Thoracic aorta (tissue), 2 donors: ENCODE measurements at places on chromosomes 6 and 20. TPM values are rescaled to one million over a fixed set of nuclear protein-coding genes. Genes with fewer than 3 reads are reported as not detected.

Gene PCNA
- 39.7 TPM for total RNA-seq

Gene MUC22
- not detected for total RNA-seq

Gene EFCAB8
- 1.5 TPM for total RNA-seq

Gene FAM217A
- total RNA-seq: not detected

Gene HUS1B
- total RNA-seq: 0.71 TPM

Gene PROCR
- total RNA-seq: 66.9 TPM

Gene PTK6
- total RNA-seq: not detected

DNA sequence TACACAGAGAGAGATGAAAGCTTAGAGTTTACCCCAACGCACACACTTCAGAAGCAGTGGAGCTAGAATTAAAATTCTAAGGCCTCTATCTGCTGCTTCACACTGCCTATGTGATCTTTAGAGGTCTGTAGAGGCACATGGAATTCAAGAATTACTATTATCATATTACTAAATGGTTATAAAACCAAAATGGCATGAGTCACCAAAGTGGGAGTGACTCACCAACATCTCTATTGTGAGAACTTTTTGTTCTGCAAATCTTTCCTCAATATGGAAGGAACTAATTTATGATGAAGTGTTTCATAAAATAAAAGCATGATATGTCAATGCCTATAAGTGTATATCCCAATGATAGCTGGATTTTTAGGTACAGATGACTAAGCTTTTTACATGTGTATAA, 28.5 kb upstream of the TMEM244 start:
- DNase-seq: no peak

- peak; percentile 63 for DNase-seq
Measured at GRCh38 chr6:90369024-90369519, 72.4 kb upstream of the BACH2 start.

- DNase-seq: no peak
Measured at GRCh38 chr6:9851541-9852380, 563.1 kb downstream of the TFAP2A start.

DNA sequence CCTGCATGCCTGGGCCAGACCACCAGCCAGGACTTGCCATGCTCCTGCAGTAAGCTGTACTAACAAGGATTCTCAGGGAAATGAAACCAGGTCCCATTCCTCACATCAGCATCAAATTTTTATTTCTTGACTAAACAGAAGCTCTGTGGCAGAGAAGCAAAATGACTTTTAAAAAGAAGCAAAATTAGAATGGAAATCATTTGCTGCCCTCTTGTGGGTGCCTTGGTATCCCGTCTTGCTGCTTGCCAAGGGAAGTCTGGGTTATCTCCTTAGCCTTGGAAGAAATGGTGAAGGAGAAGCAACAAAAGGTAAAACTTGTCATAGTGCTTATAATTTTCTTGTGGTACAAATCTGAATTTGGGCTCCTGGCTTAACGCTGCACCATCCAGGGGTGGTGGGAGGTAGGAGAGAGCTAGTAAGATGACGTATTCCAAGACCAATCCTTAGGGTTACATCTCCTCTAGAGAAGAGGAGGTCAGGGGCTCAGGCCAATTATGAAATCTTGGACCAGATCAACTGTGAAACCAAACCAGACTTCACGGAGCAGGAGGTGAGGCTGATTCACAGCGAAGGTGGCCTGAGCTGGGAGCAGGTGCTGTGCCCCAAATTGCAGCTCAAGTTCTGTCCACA, 107.5 kb downstream of the FAXC start:
- no peak for DNase-seq

GRCh38 chr6:163427498-163428254, 13.2 kb downstream of the QKI start:
- DNase-seq: no peak

- no peak for DNase-seq
Measured at GRCh38 chr6:157283330-157283898, 39.9 kb downstream of the TMEM242 start.

DNA sequence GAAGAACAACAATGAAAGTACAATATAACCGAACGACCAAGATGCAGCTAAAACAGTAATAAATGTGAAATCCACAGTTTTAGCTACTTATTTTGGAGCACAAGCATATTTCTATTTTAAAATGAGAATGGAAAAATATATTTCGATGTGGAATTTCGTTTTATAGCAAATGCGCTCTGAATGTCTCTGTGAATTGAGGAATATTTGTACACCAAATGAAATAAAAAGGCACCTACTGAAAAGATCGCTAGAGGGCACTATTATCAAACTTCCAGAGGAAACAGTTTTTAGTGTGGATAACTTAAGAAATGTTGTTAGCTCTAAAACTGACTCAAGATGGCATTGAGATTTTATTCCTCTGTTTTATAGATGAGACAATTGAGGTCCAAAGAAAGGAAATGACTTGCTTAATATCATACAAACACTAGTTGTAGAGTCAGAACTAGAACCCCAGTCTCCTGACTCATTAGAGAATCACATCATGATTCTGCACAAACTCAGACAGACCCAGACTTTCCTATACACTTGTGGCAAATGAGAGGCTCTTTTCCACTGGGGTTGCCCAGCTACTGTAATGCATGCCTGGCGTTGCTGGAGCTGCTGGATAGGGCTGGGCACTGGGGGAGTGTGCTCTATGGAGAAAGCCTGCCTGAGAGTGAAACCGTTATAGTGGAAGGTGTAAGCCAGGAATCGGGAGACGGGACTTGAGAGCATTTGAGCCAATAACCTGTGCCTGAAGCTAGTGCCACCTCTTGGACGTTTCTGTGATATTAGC, 51.9 kb downstream of the GCLC start:
- no peak for DNase-seq

DNA sequence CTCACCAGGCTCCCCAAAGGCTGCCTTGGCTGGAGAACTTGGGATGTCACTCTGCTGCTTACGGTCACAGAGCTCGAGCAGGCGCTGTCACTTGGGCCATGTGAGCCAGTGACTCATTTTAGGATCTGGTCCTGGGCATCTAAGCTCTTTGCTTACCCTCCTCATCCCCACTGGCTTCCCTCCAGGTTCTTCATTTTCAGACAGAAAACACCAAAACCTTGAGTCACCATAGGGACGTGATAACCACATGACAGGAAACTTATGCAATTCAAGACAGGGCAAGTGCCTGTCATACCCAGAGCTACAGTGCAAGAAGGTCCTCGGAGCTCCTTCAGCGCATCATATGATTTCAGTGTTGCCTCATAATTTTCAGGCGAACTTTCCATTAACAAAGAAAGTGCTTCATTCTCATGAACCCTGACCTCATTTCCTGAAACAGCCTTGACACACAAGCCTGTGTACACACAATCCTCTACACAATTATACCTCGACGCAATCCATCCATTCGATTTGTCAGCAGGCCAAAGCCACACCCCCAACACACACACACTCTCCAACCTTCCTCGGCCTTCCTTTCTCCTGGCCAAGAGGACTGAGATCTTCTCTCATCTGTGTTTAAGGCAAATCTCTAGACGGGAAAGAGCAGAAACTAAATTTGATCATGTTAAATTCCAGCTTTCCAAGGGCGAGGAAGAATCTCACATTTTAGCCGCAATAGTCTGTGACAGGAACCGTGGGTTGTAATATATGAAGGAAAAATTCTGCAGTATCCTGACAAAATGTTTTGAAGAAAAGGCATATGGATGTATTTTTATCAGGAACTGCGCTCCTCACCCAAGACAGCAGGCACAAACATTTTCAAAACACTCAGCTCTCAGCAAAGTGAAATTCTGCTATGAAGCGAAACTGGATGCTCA, 25.3 kb downstream of the TBC1D7 start:
- DNase-seq: peak; percentile 49

DNA sequence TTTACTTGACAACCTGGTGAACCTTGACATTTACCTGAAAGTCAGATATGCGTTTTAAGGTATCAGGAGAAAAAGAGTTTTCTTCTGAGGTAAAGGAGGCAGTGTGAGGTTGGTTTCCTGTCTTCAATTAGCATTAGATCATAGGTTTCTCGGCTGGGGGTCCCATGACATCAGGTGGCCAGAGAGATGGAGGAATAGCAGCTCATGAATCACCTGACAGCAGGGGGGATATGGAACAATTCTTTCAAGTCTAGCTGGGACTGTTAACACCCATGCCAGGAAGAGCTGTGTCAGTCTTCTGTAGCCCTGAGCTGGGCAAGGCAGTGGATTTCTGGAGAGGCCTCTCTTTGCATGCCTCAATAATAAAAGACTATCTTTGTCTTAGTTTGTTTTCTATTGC, 108.0 kb upstream of the TMEM170B start:
- DNase-seq: no peak

DNA sequence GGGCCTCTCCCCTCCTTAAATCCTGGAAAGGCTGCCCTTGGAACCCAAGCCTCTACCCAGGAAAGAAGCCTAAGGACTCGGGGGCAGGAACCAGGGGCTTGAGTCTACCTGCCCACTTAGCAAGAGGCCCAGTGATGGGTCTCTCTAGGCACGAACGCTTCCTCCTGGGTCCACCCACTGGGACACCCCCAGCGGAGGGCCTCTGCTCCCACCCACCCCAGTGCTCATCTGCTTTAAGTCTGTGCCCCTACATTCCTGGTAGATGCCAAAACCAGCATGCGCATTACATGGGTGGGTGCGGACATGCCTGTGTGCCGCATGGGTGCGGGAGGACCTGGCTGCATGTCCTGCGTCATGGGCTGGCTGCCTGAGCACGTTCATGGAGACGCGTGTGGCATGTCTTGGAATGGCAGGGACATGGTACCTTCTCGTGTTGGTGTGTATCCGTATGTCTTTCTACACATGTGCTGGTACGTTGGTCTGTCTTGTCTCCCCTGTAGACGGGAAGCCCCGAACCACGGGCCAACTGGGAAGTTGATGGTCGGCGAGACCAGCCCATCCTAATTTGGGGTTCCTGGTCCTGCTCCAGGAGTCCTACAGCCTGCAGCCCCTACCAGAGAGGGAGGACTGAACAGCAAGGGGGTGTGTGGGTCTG, 29.3 kb downstream of the SNPH start:
- DNase-seq: no peak

DNA sequence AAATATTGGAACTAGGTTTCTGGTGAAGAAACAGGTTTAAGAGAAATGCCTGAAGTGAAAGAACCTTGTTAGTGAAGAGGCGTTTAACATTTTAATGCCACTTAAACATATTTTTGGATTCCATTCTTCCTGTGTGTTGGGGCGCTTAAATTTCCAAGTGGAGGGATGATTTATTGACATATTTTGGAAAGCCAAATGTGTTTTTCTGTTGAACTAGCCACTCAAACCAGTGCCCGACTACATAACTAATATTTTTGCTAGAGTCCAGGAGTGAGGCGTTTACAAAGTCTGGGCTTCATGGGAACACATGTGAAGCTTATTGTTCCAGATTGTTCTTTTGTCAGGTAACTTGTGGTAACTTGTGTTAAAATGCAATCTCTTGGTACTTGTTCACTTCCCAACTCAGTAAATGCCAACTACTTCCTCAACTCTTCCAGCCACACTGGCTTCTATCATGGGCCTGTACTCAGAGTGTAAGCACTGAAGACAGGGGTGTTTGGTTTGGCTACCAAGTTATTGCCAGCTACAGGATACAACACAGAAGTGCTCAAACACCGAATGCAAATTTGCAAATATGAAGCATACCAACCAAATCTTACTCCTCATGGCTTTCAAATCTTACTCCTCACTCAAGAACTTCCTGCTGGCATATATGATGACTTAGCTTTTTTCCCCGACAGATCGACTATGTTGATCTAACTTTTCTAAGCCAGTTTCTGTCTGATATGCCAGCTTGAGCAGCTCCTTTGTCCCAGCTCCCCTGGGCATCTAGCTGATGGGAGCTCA, 2.0 kb upstream of the ZNFX1 start:
- no peak for DNase-seq

- DNase-seq: no peak
Measured at GRCh38 chr6:137309078-137309762, 90.0 kb upstream of the IFNGR1 start.

DNA sequence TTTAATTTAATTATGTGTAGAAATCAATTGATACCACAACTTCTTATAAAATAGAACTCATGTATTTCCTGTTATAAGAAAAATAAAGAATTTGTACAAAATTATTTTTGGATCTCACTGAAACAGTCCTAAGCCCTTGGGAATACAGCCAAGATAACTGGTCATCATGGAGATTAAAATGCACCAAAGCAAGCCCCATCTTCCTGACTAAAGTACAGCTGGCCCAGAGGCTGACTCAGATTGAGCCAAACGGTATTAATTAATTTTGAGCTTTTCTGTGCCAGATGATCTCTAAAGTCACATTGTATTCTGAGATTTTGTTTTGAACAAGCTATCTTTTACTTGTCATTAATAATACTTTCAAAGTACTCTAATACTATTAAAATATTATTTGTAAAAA, 978.5 kb downstream of the TBC1D32 start:
- no peak for DNase-seq

DNA sequence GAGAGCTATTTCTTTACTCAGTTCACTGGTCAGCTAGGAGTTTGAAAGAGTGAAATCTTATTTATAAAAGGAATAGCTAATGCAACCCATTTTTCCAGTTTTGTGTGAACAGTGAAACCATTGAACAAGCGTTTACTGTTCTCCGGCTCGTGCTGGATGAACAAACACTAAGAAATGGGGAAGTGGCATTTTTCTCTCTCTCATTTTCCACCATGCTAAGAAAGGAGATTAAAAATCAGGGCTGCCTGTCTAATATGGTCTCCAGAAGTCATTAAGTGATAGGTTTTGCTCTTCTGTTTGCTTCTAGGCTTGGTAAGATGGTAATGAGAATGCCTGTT, 774 bp upstream of the SFT2D1 start:
- no peak for DNase-seq

GRCh38 chr6:73728548-73729205, 32.7 kb downstream of the CD109 start:
- DNase-seq: no peak

- no peak for DNase-seq
Measured at GRCh38 chr6:164532198-164533044, 777.0 kb downstream of the C6orf118 start.

GRCh38 chr6:70857387-70858077, 99.3 kb downstream of the B3GAT2 start:
- no peak for DNase-seq

DNA sequence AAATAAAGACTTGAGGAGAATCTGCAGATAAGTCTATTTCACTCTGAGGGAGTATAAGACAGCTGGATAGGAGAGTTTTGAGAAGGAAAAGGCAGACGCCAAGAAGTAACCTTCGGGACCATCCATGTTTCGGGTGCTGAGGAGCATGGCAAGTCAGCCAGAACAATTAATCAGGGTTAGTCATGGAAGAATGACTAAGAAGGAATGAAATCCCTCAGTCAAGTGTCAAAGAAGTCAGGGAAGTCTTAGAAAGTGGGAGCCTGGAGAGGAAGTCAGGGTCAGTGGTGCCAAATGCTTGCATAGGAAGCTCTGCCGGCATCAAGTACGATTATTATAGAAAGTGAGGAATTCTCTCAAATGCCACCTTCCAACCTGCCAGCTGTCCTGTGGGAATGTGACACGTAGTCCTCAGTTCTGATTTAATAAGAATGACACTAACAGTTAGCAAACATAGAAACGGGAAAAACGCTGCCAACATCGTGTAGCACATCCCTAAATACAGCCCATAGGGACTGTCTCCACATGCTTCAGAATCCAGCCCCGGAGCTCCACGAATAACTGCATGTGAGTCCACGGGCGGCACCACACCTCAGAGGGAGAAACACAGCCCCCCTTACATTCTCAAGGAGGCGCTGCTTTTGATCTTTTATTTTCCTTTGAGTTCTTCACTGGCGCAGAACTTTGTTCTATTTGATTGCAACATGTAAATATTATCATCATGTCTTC, 602.7 kb downstream of the PRKN start:
- no peak for DNase-seq
